ENCODE measurements at places on chromosomes 16 and 17. TPM values are rescaled to one million over a fixed set of nuclear protein-coding genes. Genes with fewer than 3 reads are reported as not detected.
A peak's percentile ranks its signal among the peaks of the same experiment; 100 is the strongest.

Gene CYBC1
- total RNA-seq, result 212 TPM

Gene CNGB1
- total RNA-seq, result 1.00 TPM

Gene IL34
- not detected for total RNA-seq

Gene LDHD
- total RNA-seq, result 38.4 TPM

Gene DHRS7C
- not detected for total RNA-seq

Gene TIGD7
- 4.3 TPM for total RNA-seq

Gene AP1G1
- 270 TPM for total RNA-seq

Gene MT1A
- 35.2 TPM for total RNA-seq

Gene TM4SF5
- total RNA-seq, result 42.6 TPM

Gene CPNE7
- 5.0 TPM for total RNA-seq

Gene SLC35G6
- not detected for total RNA-seq

Gene SLC9A5
- 1.6 TPM for total RNA-seq

DNA sequence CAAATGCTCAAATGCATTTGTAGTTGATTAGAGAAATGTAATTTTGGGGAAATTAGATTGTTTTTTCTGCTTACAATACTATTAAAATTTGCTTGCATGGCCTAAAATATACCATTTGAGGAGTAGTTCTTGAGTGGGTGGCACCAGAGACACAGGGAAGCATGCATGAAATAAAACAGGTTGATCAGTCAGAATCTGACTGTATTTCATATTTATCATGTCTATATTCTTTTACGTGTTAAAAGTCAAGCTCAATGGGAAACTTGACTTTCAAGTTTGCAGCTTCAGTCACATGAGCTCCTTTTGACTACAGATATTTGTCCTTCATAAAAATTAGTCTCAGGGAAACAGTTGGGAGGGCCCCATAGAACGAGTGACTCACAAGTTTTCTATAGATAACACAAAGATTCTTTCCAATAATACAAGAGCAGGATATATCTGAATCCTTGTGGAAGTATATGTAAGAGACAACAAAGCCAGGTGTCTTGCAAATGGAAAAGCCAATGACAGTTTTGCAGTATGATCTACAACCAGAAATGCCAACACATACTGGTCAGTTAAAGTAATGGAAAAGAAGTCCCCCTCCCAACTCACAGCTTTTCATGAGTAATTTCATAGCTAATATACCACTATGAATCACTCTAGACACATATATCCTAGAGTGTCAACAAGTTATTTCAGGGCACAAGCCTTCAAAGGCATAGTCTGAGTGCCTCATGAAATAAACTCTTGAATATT lies 42.2 kb upstream of the CORO6 start:
- no peak overlapping the region for H3K4me3 ChIP-seq
- H3K36me3 ChIP-seq, result no peaks in the 10 kb centered on the region
- H3K27me3 ChIP-seq, result no peaks in the 10 kb centered on the region
- peak overlapping the region; percentile 21 for H3K27ac ChIP-seq
- H3K4me1 ChIP-seq, result no peaks in the 10 kb centered on the region

DNA sequence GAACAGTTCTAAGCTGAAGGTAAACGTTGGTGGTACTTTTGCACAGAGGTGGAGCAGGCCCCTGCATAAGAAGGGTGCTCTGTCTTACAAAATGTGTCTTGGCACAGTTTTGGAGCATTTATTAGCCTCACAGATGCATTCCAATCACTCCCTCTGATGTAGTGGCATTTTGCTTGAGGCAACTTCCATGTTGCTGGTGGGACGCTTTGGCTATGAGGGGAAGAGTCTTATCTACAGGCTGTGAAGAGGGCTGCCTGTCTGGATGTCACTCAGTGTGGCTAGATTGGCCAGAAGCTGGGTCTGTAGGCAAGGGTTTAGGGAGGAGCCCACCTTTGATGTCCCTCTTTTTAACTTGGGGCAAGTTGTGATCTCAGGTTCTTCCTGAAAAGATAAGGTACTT lies 2.6 kb upstream of the RARA start:
- DNase-seq, result no peak
- peak overlapping the region; percentile 67 for H3K27ac ChIP-seq

GRCh38 chr16:4176906-4177417 lies 60.7 kb upstream of the ADCY9 start:
- H3K27ac ChIP-seq, result no peak overlapping the region
- no peaks in the 10 kb centered on the region for H3K4me1 ChIP-seq
- H3K27me3 ChIP-seq, result no peaks in the 10 kb centered on the region
- peak; percentile 16 for DNase-seq

GRCh38 chr17:17044846-17045561 lies 2.7 kb downstream of the MPRIP start:
- peaks cover 17% of the 10 kb centered on the region for H3K4me1 ChIP-seq
- H3K27ac ChIP-seq, result peak overlapping the region; percentile 85
- no peak overlapping the region for H3K4me3 ChIP-seq
- no peak for DNase-seq
- H3K36me3 ChIP-seq, result no peaks in the 10 kb centered on the region

- H3K36me3 ChIP-seq, result no peaks in the 10 kb centered on the region
- peaks cover 21% of the 10 kb centered on the region for H3K4me1 ChIP-seq
- DNase-seq, result no peak
- H3K27me3 ChIP-seq, result no peaks in the 10 kb centered on the region
- no peak overlapping the region for H3K4me3 ChIP-seq
- no peak overlapping the region for H3K27ac ChIP-seq
Measured at GRCh38 chr17:47701608-47702007, 7.6 kb downstream of the TBKBP1 start.

- no peak overlapping the region for H3K4me3 ChIP-seq
- no peaks in the 10 kb centered on the region for H3K27me3 ChIP-seq
- no peaks in the 10 kb centered on the region for H3K4me1 ChIP-seq
- no peak overlapping the region for H3K27ac ChIP-seq
Measured at GRCh38 chr16:88352261-88353200, 30.2 kb upstream of the ZNF469 start.

- H3K4me3 ChIP-seq, result no peak overlapping the region
- no peaks in the 10 kb centered on the region for H3K36me3 ChIP-seq
- no peak for DNase-seq
Measured at GRCh38 chr16:609316-609715, 19.4 kb downstream of the RAB40C start.

DNA sequence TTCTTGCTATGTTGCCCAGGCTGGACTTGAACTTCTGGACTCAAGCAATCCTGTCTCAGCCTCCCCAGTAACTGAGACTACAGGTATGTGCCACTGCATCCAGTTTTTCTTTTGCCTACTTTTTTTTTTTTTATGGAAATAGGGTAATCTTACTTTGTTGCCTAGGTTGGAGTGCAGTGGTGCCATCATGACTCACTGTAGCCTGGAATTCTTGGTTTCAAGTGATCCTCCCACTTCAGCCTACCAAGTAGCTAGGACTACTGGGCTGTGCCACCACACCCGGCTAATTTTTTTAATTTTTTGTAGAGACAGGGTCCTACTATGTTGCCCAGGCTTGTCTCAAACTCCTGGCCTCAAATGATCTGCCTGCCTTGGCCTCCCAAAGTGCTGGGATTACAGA lies 10.0 kb downstream of the LRRC36 start:
- no peaks in the 10 kb centered on the region for H3K36me3 ChIP-seq
- no peak overlapping the region for H3K4me3 ChIP-seq
- no peaks in the 10 kb centered on the region for H3K4me1 ChIP-seq
- H3K27ac ChIP-seq, result no peak overlapping the region
- no peak for DNase-seq
- H3K27me3 ChIP-seq, result no peaks in the 10 kb centered on the region

DNA sequence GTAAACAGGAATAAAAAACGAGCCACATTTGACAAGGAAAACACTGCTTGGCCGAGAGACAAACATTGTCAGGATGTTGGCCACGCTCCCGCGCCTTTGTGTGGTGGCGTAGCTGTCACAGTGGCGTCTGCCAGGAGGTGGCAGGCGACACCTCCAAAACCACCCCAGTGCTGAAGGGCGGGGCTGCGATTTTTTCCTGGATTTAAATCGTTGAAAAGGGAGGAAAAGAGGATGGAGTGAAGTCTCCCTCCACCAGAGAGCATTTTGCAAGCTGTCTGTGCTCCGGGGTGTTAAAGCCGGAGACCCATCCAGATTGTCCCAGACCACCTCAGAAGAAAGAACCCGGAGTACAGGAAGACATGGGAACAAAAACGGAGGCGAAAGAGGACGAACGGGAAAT lies 12.7 kb downstream of the MRM3 start:
- peaks cover 13% of the 10 kb centered on the region for H3K4me1 ChIP-seq

DNA sequence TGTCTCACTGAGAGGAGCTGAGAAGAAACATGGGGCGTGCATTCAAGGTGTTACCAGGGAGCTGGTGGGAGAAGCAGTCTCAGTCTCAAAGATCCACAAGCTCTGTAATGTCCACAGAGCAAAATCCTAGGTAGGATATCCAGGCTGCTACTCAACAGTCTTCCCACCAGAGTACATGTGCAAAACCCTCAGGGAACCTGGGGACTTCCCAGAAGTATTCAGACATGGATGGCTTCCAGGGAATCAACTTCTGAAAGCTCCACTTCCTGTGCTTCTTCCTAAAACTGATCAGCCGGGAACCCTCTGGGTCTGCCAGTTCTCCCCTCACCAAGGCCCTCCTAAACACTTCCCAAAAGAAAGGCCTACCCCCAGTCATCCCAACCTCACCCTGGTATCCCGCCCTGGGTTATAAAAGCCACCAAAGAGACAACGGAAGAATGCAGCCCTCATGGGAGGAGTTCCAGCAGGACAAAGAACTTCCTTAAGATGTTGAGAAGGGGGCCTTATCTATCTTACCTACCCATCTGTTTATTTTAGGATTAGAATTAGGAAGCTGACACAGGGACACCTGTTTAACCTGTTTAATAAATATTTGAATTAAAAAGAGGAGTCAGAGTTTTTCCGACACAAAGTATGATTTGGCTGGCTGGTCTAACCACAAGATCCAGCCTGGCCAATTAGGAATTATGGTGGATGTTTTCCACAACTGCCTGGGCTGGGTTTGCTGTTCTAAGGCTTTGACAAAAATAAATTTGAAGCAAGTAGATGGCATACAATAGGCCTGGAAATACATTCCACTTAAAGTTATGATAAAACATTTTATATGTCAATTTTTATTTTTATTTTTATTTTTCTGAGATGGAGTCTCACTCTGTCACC lies 37.0 kb downstream of the CUEDC1 start:
- peak overlapping the region; percentile 86 for H3K27ac ChIP-seq
- DNase-seq, result no peak
- no peaks in the 10 kb centered on the region for H3K27me3 ChIP-seq
- H3K36me3 ChIP-seq, result no peaks in the 10 kb centered on the region
- H3K4me1 ChIP-seq, result peaks cover 84% of the 10 kb centered on the region

GRCh38 chr16:70520612-70521297 lies 2.6 kb downstream of the COG4 start:
- DNase-seq, result no peak
- H3K27me3 ChIP-seq, result no peaks in the 10 kb centered on the region
- peaks cover 24% of the 10 kb centered on the region for H3K4me1 ChIP-seq
- no peak overlapping the region for H3K4me3 ChIP-seq

GRCh38 chr16:55503726-55504550 lies 4.9 kb upstream of the LPCAT2 start:
- H3K27me3 ChIP-seq, result no peaks in the 10 kb centered on the region
- H3K4me1 ChIP-seq, result peaks cover 27% of the 10 kb centered on the region
- H3K27ac ChIP-seq, result peak overlapping the region; percentile 81
- no peaks in the 10 kb centered on the region for H3K36me3 ChIP-seq
- no peak for DNase-seq

GRCh38 chr17:44307387-44308186 lies 814 bp upstream of the RUNDC3A start:
- peaks cover 12% of the 10 kb centered on the region for H3K4me1 ChIP-seq
- H3K36me3 ChIP-seq, result no peaks in the 10 kb centered on the region
- H3K4me3 ChIP-seq, result peak overlapping the region; percentile 45
- H3K27me3 ChIP-seq, result peaks cover 57% of the 10 kb centered on the region

DNA sequence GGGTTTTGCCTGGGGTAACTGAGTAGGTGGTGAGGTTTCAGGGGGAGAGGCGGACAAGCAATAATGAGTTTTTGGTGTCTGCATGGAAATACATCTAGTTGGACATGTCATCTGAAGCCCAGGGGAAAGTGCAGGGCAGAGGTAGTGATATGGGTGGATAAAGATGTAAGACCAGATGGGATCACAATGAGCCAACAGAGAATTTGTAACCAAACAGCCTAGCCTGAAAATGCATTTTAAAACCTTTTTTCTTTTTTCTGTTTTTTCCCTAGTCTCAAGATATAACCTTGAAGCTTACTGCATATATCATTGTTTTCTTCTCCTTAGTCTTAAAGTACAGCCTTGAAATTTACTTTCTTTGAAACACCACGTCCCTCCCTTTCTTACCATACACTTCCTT lies 3.7 kb upstream of the ZNF19 start:
- no peaks in the 10 kb centered on the region for H3K4me1 ChIP-seq
- no peaks in the 10 kb centered on the region for H3K27me3 ChIP-seq
- no peaks in the 10 kb centered on the region for H3K36me3 ChIP-seq
- no peak overlapping the region for H3K27ac ChIP-seq
- H3K4me3 ChIP-seq, result no peak overlapping the region
- no peak for DNase-seq

GRCh38 chr16:24062270-24062817 lies 193.8 kb upstream of the CACNG3 start:
- no peaks in the 10 kb centered on the region for H3K4me1 ChIP-seq
- H3K36me3 ChIP-seq, result no peaks in the 10 kb centered on the region
- DNase-seq, result no peak
- no peaks in the 10 kb centered on the region for H3K27me3 ChIP-seq
- H3K4me3 ChIP-seq, result no peak overlapping the region

DNA sequence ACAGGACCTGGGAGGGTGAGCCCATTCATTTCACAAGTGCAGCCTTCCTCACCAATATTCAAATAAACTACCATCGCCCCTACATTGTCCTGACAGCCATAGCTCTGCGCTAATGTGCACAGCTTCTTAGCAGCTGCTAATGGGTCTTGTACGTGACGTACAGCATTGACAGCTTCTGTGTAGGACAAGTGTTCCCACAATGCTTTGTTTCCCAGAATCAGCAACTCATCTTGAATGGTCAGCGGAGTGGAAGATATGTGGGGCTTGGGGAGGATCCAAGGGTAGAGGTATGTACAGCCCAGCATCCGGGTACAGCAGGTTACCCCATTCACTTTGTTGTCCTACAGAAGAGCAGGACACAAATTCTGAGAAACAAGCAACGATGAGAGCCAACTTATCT lies 23.7 kb downstream of the MARVELD3 start:
- no peaks in the 10 kb centered on the region for H3K36me3 ChIP-seq
- no peaks in the 10 kb centered on the region for H3K27me3 ChIP-seq
- H3K4me3 ChIP-seq, result no peak overlapping the region

DNA sequence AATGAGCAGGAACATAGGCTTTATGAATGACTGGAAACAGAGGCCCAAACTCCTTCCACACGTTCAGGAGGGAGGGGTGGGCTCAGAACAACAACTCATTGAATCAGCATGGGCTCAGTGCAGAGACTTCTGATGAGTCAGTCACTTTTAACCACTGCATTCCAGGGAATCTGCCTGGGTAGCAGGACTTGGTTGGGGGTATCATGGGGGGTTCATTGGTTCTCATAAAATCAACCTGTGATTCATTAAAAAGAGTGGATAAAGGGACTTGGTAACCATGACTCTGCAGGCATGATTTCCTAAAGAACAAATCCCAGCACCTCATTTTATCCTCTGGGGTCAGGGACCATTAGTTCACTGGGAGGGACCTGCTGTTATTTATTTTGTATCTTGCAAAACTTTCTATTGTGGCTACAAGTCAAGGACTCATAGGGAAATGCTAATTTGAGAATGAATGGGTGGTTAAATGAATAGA lies 13.8 kb downstream of the ITGB3 start:
- peaks cover 53% of the 10 kb centered on the region for H3K4me1 ChIP-seq
- no peaks in the 10 kb centered on the region for H3K36me3 ChIP-seq
- no peak for DNase-seq
- peak overlapping the region; percentile 61 for H3K27ac ChIP-seq
- H3K27me3 ChIP-seq, result no peaks in the 10 kb centered on the region

GRCh38 chr17:35377706-35378105 lies 4.3 kb upstream of the SLFN11 start:
- DNase-seq, result no peak
- peaks cover 32% of the 10 kb centered on the region for H3K27me3 ChIP-seq
- no peak overlapping the region for H3K4me3 ChIP-seq
- H3K27ac ChIP-seq, result no peak overlapping the region
- no peaks in the 10 kb centered on the region for H3K36me3 ChIP-seq

Measured in transverse colon (tissue), 4 donors.